Ovary (tissue), 10 donors: ENCODE measurements at places on chromosomes 1 and 21. TPM values are rescaled to one million over a fixed set of nuclear protein-coding genes. Genes with fewer than 3 reads are reported as not detected.

DNA sequence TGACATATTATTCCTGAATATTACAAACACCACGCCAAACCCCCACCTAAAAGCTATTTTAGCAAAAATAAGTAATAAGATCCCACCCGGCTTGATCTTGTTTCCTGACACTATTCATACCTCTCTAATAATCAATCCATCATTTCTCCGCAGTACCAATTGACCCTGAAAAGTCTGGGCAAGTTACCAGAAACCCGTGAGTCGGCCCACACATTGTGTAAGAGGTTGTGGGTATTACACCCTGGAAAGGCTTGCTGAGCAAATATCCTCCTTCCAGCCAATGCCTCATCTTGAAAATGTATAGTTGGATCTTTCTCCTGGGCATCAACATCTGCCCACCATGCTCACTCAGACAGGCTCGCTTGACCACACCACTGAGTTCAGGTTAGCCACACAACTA, 451.0 kb downstream of the TTLL7 start:
- DNase-seq: no peak

FLG2 gene
- not detected for total RNA-seq

CCNL2 gene
- 196 TPM for total RNA-seq

GLUL gene
- total RNA-seq: 605 TPM

GRCh38 chr1:10495952-10496351, 21.2 kb downstream of the PEX14 start:
- DNase-seq: no peak
